ENCODE measurements at places on chromosomes 4 and X. TPM values are rescaled to one million over a fixed set of nuclear protein-coding genes. Genes with fewer than 3 reads are reported as not detected.

DNA sequence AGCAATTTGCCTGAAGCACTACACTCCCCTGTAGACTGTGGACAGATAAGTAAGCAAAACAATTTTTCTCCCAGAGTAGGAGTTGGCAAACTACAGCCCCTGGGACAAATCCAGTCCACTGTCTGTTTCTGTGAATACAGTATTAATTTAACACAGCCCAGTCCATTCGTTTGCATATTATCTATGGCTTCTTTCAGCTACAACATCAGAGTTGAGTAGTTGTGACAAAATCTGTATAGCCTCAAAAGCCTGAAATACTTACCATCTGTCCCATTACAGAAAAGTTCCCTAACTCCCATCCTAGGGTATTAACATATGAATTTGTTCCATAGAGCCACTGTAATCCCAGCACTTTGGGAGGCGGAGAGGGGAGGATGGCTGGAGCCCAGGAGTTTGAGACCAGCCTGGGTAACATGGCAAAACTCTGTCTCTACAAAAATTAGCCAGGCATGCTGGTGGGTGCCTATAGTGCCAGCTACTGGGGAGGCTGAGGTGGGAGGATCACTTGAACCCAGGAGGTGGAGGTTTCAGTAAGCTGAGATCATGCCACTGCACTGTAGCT lies 53.0 kb downstream of the AMELX start:
- DNase-seq = no peak

GRCh38 chrX:53171356-53171755 lies 53.7 kb downstream of the KDM5C start:
- DNase-seq = no peak

- DNase-seq = no peak
Measured at GRCh38 chr4:5969777-5970176, 48.5 kb downstream of the C4orf50 start.

DNA sequence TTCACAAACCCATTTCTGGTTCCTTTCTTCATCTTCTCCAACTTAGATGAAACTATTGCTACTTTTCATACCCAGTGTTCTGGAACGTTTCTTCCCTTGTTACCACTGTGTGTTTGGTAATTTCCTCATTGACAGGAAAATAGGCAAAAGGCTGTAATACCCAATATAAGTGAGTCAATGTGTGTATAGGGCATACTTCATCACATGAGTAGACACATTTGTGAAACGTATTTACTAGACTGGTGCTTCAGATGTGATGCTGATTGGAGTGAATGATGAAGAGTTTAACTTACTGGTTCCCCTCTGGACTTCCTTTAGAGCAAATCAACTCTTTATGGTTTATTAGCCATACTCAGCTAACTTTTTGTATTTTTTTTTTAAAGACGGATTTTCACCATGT lies 195.1 kb upstream of the ATP6AP2 start:
- DNase-seq = no peak

DNA sequence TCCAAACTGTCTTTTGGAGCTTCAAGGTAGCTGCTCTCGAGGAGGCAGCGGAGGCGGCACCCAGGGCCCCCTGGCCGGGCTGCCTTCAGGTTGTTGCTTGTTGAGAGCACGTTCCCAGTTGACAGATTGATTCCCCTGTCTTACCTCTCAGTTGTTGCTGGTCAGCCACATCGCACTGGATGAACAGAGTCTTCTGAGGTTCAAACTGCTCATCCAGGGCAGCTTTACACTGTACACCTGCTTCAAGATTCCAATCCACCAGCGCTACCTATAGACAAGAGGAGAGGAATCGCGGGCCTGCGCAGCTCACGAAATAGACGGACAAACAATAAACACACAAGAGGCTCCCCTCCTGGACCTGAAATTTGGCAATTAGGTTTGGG lies 497 bp downstream of the HPGD start:
- no peak for DNase-seq

DNA sequence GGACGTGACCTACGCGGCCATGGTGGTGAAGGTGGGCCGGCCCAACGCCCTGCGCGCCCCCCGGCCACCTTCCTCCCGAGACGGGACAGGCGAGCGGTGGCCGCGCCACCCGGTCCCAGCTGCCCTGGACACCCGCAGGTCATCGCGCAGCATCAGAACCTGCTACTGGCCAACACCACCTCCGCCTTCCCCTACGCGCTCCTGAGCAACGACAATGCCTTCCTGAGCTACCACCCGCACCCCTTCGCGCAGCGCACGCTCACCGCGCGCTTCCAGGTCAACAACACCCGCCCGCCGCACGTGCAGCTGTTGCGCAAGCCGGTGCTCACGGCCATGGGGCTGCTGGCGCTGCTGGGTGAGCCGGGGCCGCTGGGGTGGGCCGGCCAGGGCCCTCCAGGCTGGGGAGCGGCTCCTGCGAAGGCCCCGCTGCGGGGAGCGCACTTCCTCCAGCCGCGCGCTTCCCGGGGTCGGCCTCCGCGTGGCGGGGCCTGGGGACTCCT lies 9.0 kb upstream of the SLC26A1 start:
- no peak for DNase-seq

DNA sequence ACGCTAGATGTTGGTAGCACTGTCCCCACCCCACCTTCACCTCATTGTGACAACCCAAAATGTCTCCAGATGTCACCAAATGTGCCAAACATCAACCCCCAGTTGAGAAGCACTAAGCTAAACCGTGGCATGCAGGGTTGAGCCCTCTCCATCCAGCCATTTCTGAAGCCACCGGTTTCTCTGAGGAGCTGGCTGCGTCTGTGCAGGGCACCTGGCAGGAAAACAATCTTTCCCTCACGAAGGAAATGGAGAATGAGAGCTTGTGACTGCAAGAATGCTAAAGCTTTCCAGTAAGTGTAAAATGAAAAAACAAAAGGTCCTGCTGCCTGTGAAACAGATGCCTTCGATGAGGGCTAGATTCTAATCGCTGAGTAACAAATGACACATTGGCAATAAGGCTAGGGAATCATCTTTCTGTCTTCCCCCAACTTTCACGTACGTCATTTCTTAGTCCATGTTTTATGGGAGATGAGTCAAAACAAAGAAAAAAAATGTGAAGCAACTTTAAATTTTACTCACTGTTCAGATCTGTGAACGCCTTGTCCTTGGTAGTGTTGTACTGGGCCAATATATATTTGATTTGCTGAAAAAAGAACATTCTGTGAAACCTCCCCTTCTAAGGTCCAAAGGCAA lies 59.9 kb downstream of the PROM1 start:
- DNase-seq = no peak

Gene GABRE
- total RNA-seq = 41.9 TPM

DNA sequence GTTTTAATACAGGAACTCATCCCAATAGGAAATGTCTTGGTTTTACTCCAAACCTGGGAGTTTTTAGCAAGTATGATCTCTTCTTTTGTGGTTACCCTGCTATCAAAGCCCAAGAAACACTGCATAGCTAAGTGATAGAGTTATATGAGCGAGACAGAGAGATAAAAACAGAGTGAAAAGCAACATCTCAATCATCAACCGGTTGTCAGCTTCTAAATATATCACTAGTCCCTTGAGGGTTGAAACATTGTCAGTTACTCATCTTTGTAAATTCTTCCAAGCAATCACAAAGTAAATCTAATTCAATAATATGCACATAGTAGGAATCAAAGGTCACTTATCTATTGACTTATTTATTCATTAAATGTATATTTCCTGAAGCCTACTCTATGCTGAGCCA lies 483.9 kb downstream of the IDS start:
- DNase-seq = no peak

DNA sequence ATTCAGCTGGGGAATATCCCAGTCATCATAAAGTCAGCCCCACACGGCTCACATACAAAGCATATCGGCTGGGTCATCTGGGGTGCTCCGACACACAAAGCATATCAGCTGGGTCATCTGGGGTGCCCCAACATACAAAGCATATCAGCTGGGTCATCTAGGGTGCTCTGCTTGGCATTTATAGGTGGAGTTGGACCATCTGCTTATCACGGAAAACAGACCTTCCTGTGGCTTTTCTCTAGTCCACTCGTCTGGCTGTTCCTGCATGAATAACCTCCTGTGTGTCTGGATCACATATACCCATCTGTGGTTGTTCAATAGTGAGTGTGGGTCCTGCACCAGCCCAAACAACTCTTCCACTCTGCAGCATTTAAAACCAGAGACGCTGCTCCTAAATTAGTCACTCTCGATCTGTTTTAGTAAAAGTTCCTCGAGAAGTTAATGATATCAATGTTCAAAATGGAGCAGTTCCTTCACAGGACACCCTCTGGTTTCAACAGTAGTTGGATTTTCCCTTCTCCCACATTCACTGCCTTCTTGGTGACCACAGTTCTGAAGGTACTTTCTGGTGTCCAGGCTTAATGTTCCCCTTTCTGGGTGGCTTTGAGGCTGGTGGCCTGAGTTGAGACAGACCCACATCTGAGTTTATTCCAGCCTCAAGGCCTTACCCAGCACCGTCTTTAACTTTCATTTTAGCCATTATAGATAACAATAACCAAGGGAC lies 70.0 kb upstream of the FRG1 start:
- DNase-seq = no peak

DNA sequence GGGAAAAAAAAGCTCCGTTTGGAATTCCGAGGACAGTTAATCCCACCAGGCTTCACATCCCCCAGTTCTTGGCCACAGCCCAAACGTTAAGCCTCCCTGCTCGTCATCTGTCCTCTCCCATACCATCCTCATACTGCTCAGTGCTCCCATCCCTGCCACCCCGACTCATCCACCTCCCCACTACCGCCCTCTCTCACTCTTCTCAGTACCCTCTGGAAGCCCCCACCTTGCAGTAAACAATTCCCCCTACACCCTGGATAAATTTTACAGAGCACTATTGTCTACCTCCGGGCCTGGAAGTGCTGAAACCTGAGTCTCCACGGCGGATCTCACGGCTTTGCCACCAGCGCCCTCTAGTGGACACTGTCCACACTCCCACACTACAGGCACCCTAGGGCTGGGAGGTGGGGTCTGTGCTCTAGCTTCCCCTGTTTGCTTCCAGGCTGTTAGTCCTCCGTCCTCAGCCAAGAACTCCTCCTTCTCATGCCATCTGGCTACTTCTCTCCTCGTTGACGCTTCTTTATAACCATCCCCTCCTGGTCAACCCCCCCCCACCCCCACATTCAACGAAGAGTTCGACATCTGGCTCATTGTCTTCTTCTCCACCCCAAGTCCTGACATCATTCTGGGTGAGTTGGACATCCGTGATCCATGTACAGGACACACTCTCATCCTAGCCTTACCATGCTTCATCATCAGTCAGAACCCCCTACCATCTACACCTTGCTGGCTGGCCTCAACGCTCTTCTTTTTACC lies 54.5 kb downstream of the RTL9 start:
- peak; percentile 87 for DNase-seq

DNA sequence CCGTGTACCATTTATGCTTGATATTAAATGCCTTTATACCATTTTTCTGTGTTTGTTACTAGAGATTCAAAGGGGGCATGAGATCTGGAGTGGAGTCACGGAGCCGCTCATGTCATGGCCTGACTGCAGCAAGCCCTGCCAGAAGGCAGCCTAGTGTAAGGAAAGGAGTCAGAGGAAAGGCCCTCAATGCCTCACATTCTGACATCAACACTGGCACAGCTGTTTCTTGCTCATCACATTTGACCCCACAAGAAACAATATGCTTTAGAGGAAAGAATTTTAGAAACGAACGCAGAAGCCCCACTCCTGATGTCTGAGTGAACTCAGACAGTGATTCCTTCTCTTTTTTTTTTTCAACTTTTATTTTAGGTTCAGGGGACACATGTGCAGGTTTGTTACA lies 322.4 kb upstream of the CPEB2 start:
- DNase-seq = no peak

GRCh38 chr4:20544645-20545044 lies 155.6 kb upstream of the PACRGL start:
- no peak for DNase-seq

Gene PAGE4
- not detected for total RNA-seq

Gene ART3
- total RNA-seq = 0.68 TPM

DNA sequence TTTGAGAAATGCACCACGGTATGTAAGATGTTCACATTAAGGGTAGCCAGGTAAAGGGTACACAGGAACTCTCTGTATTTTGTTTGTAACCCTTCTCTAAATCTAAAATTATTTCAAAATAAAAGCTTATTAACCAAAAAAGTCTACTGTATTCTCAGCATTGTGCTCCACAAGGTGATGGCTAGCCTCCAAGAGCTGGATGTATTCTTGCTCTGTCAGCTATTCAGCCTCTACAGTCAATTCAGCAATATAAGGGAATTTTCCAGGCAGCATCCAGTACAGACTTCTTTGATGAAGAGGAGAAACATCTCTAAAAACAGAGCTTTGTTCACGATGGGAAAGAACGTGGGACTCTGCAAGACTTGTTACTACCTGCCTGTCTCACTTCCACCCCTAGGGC lies 63.5 kb upstream of the MAOA start:
- DNase-seq = no peak

Gene ZFP92
- 0.88 TPM for total RNA-seq

Gene MEPE
- not detected for total RNA-seq

Gene DUX4
- not detected for total RNA-seq

GRCh38 chr4:27638163-27638915 lies 777.7 kb downstream of the STIM2 start:
- no peak for DNase-seq

Gene TRMT44
- 23.1 TPM for total RNA-seq

GRCh38 chr4:24845902-24846301 lies 50.5 kb downstream of the SOD3 start:
- no peak for DNase-seq

- peak; percentile 77 for DNase-seq
Measured at GRCh38 chrX:129654652-129655546, at the start of gene APLN. Gene APLN, minus strand, starts transcription at chrX:129654956. Its CDS starts 326 bp downstream, at chrX:129654630.

Gene RIPPLY1
- not detected for total RNA-seq

Gene CYLC1
- total RNA-seq = not detected

GRCh38 chr4:128868758-128869157 lies 59.3 kb downstream of the JADE1 start:
- no peak for DNase-seq

Gene ZAR1
- total RNA-seq = not detected

GRCh38 chr4:113065629-113066028 lies 16.2 kb downstream of the ANK2 start:
- DNase-seq = no peak

DNA sequence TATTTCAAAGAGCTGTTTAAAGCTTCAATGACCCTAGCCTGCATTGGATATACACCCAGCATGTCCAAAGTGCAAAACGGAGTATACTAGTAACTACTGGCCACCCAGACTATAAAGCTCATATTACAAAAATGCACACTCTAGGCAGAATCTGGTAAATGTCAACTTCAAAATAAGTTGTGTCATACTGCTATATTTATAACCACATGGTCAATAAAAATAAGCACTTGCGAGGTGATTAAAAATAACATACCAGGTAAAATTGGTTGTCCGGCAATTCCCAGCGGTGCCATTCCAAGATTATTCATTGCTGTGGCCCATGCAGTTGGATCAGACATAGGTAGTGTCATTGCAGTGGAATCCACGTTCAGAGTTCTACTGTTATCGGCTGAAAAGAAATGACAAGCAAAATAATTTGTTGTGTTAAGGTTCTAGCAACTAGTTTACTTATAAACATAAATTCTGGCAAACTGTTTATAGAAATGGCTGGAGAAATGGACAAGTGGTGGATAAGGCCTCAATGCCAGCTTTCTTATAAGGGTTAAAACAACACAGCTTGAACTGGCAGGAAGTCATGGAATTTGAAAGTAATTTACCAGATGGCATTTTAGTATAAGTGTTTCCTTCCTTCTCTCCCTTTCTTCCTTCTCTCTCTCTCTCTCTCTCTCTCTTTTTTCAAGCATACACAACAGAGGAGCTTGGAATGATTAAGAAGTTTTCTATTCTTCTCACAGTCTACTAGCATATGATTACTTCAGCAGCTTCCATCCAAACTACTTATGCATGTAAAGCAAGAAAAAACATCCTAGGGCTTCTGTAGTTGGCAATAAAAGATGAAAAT lies 199.9 kb downstream of the ENOX2 start:
- no peak for DNase-seq

- DNase-seq = no peak
Measured at GRCh38 chrX:17617806-17618205, 119.5 kb upstream of the SCML1 start.

Measured in aorta (tissue), 5 donors.